Thoracic aorta (tissue), 2 donors: ENCODE measurements at places on chromosomes 5 and 9. TPM values are rescaled to one million over a fixed set of nuclear protein-coding genes. Genes with fewer than 3 reads are reported as not detected.

DNA sequence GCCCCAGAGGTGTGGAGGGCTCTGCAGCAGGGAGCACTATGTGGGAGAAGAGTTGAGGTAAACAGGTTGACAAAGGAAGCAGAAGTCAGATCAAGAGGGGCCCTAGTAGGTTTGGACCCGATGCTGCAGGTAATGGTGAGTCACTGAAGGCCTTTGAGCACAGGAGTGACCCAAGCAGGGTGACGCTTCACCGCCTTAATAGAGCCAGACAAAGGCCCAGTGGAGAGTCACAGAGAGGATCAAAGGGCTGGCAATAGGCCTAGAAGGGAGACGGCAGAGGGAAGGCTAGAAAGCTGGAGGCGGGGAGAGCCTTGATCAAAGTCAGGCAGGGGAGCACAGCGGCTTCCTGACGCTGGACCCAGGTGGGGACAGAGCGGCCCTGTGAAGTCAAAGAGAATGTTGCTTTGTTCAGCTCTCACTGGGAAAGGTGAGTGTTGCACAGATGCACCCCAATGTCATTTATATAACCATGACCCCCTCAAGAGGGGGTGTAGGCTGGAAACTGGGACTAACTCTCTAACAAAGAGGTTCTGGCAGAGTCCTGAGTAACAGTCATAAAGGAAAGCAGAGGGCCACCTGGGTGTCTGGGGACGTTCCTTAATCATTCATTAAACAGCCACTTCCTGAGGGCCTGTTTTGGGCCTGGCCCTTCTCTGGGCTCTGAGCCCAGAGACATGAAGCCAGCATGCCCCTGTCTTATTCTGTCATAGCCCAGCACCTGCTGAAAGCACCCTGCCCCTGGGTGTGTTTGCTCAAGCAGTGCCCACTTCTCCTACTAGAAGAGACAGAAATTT lies 9.8 kb upstream of the CPLX2 start:
- H3K36me3 ChIP-seq: no peaks in the 10 kb centered on the region
- H3K4me1 ChIP-seq: no peaks in the 10 kb centered on the region
- no peak overlapping the region for H3K27ac ChIP-seq
- no peak overlapping the region for H3K4me3 ChIP-seq

Gene PCDHGB1
- total RNA-seq: 11.4 TPM

DNA sequence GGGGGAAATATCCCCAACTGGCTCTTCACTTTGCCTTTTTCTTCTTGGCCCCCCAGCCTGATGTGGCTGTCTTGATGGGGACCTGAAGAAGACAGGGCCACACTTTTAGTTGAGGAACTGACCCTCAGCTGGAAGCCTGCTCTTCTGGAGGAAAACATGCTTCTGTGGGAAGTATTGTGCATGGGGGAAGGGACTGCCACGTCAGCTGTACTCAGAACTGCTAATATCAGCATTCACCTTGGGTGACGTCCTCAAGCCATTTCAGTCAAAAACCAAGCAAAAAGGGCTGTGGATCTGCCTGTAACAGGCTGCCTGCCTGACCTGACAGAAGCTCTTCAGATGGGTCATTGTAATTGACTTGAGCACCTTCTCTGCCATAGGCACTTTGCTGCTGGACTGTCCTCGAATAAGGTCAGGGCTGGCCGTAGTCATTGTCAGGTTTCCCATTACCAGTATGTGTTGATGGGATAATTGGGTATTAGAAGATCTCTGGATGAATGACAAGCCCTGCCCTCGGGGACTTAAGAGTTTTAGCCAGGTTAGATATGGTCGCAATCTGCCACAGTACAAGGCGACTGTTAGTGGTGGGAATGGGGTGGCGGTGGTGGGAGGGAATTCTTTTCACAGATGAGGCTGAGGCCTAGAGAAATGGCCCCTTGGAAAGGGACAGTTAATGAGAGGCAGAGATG lies 10.4 kb downstream of the RAI14 start:
- H3K4me1 ChIP-seq: peaks cover 43% of the 10 kb centered on the region
- H3K27ac ChIP-seq: no peak overlapping the region
- no peaks in the 10 kb centered on the region for H3K27me3 ChIP-seq
- DNase-seq: no peak

DNA sequence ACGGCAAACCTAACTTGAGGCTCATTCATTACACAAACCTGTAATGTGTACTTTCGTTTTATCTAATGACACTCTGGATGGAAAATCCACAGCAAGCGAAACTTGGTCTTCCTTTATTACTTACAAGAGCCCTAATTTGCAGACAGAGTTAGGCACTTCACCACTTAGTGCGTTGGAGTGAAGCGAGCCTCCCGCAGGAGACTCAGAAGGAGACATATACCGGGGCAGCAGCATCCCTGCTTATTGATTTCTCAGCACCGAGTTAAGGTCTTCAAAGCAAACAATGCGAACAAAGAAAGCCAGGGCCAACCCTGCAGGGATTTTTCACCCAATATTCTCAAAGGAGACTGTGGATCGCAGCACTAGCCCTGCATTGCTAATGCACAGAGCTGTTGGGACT lies 28.6 kb downstream of the LSM11 start:
- no peak overlapping the region for H3K27ac ChIP-seq
- H3K4me3 ChIP-seq: no peak overlapping the region
- no peaks in the 10 kb centered on the region for H3K36me3 ChIP-seq
- no peak for DNase-seq

Gene ZBTB26
- 8.3 TPM for total RNA-seq

DNA sequence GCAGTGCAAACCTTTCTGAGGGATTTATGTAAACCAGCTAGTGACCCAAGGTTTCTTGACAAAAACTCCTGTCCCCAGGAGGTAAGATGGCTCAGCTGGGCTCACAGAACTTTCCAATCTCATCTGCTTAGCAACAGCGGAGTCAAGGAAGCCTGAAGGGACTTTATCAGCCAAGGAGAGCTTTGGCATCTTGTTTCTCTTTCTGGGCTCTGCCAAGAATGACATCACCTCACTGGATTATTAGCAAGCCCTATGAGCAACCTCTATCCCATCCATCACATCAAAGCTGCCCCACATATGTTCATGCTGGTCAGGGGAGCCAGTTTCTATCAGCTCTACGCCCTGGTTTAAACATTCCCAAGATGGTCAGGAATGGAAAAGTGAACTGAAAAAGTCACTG lies 461.3 kb downstream of the ENC1 start:
- no peak for DNase-seq
- no peaks in the 10 kb centered on the region for H3K4me1 ChIP-seq
- H3K4me3 ChIP-seq: no peak overlapping the region
- no peak overlapping the region for H3K27ac ChIP-seq

- H3K4me3 ChIP-seq: no peak overlapping the region
- H3K36me3 ChIP-seq: no peaks in the 10 kb centered on the region
- no peaks in the 10 kb centered on the region for H3K4me1 ChIP-seq
- no peak for DNase-seq
- H3K27me3 ChIP-seq: no peaks in the 10 kb centered on the region
Observed at GRCh38 chr9:120324996-120325642, 254.8 kb downstream of the CDK5RAP2 start.

Gene SCGB3A1
- total RNA-seq: not detected

Gene BTNL8
- total RNA-seq: not detected

DNA sequence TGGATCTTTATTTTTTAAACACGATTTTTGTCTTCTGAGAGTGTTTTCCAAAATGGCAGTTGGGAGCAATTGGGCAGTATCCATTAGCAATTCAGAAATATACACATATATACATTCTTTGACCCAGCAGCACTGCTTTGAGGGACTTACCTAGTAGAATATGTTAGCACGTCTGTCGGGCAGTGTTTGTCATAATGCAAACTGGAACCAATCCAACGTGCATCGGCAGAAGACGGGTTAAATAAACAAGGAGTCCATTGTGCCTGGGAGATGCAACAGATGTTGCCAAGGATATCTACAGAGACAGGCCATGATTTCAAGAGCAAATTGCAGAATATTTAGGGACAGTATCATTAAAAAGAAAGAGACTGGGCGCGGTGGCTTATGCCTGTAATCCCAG lies 107.0 kb downstream of the COL5A1 start:
- no peak overlapping the region for H3K27ac ChIP-seq
- no peak overlapping the region for H3K4me3 ChIP-seq
- no peaks in the 10 kb centered on the region for H3K27me3 ChIP-seq
- no peaks in the 10 kb centered on the region for H3K4me1 ChIP-seq

Gene GRM6
- total RNA-seq: not detected

Gene JADE2
- total RNA-seq: 81.3 TPM

- peak overlapping the region; percentile 44 for H3K27ac ChIP-seq
- H3K4me1 ChIP-seq: peaks cover 32% of the 10 kb centered on the region
Observed at GRCh38 chr5:96024683-96025475, 63.2 kb upstream of the ELL2 start.

- peaks cover 99% of the 10 kb centered on the region for H3K4me1 ChIP-seq
- H3K27ac ChIP-seq: peak overlapping the region; percentile 97
- no peaks in the 10 kb centered on the region for H3K27me3 ChIP-seq
- H3K36me3 ChIP-seq: peaks cover 8% of the 10 kb centered on the region
Observed at GRCh38 chr5:72152545-72152944, 45.3 kb downstream of the MAP1B start.

GRCh38 chr5:123282444-123282843 lies 140.8 kb downstream of the CEP120 start:
- peaks cover 4% of the 10 kb centered on the region for H3K4me1 ChIP-seq
- H3K27me3 ChIP-seq: no peaks in the 10 kb centered on the region
- peak overlapping the region; percentile 97 for H3K27ac ChIP-seq
- no peaks in the 10 kb centered on the region for H3K36me3 ChIP-seq
- DNase-seq: no peak

Gene FOXE1
- total RNA-seq: 0.68 TPM

Gene CCL27
- not detected for total RNA-seq
